ENCODE measurements at places on chromosomes 13 and 19.

DNA sequence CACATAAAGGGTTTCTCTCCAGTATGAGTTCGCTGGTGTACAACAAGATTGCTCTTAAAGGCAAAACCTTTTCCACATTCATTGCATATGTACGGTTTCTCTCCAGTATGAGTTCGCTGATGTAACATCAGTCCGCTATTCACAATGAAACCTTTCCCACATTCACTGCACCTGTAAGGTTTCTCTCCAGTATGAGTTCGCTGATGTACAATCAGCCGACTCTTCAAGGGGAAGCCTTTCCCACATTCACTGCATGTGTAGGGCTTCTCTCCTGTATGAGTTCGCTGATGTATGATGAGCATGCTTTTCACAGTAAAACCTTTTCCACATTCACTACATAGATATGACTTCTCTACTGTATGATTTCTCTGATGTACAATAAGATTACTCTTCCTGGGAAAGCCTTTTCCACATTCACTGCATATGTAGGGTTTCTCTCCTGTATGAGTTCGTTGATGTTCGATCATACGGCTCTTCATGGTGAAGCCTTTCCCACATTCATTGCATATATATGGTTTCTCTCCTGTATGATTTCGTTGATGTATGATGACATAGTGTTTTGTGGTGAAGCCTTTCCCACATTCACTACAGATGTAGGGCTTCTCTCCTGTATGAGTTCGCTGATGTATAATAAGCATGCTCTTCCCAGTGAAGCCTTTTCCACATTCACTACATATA is 6.0 kb upstream of the ZNF614 start:
- DNase-seq = no peak

DNA sequence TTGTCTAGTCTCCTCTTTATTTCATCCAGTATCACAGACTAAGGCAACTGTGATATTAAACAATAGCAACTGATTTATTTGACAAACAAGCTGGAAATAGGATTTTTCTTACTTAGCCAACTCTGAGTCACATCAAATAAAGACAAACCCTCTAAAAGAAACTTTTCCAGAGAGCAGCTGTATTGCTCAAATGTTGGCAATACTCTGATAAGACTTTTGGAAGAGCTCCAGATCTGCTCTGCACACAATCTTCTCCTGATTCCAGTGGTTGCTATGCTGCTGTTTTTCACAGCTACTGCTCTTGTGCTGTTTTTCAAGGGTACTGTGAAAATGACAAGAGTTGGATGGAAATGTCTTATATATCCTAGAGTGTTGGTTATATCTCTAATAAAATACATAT is 1479.2 kb downstream of the SLITRK5 start:
- DNase-seq = no peak

GRCh38 chr13:24224232-24224680 is 63.7 kb downstream of the SPATA13 start:
- DNase-seq = no peak

DNA sequence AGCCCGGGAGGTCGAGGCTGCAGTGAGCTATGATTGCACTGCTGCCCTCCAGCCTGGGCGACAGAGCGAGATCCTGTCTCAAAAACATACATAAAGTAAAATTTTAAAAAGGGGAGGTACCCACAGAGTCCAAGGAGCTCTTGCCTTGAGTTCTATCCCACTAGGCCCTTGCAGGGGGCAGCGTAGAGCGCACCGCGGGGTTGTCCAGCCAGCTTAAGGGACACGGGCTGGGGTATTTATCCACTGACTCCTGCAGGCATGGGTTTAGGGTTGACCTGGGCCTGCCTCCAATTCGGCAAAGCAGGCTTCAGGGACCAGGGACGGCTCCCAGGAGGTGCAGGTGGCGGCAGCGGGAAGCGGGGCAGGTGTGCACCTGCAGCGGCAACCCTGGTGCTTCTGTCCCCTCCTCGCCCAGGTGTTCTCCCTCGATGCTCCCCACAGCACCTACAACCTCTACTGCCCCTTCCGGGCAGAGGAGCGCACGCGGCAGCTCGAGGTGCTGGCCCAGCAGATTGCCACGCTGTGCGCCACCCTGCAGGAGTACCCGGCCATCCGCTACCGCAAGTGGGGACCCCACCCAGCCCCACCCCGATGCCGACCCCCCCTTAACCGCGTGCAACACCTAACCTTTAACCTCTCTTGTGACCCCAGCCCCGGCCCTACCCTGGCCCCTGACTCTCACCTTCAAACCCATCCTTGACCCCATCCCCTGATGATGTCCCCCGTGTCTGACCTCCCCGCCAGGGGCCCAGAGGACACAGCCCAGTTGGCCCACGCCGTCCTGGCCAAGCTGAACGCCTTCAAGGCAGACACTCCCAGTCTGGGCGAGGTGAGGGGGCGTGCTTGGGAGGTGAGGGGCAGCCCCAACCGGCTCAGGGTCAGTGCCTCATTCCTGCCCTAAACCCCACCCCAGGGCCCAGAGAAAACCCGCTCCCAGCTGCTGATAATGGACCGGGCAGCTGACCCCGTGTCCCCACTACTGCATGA is 4.7 kb downstream of the STXBP2 start:
- no peak for DNase-seq

DNA sequence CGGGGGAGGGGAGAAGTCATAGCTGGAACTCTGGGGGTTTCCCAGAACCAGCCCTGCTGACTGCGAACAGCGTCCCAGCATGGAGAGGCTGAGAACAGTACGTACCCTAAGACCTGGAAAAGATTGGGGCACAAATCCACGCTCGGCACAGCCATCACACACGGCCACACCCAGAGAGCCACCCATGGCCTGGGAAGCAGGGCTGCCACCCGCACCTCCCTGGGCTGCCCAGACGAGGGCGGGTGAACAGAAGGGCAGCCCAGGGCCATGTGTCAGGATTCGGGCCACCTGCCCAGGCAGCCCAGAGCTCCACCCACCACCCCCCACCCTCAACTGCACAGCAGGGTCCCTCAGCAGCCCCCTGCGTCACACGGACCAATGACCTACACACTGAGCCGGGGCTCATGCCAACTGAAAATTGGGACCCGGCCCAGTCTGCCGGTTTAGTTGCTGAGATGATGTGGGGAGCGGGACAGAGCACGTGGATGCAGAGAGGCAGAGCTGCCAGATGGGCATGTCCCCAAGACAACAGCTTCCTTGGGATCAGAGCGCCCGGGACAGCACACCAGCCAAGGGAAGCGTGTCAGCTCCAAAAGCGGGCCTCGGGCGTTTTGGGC is 8.5 kb downstream of the UBXN6 start:
- DNase-seq = no peak

GRCh38 chr13:78402708-78403400 is 200.5 kb downstream of the POU4F1 start:
- DNase-seq = no peak

GRCh38 chr19:48796298-48797083 is 14.3 kb downstream of the BCAT2 start:
- DNase-seq = no peak

DNA sequence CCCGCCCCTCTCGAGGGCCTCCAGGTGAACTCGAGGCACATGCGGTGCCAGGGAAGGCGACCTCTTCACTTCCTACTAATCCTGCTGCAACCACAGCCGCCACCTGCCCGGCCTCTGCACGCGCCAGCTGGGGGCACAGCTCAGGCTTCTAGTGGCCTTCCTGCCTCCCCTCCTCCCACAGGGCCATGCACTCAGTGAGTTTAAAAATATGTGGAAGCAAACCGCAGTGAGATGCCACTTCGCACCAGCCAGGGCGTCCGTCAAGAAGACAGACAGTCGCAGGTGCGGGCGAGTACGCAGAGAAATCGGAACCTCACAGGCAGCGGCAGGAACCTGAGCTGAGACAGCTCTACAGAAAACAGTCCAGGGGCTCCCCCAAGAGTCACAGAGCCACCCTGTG is 10.4 kb downstream of the LMNB2 start:
- DNase-seq = no peak

DNA sequence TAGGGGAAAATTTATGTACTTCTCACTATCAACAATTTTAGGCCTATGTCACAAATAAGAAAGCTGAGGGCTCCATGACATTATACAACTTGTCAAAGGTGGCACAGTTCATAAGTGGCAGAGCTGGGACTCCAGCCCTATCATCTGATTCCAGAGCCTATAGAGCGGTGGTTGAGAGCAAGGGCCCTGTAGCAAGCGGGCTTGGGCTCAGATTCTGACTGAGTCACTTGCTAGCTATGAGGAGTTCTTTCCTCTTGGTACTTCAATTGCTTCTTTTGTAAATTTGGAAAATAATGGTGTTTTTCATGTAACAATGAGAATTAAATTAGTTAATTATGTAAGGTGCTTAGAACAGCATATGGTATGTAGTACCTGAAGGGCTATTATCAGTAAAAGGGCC is 28.7 kb upstream of the FAM216B start:
- no peak for DNase-seq

GRCh38 chr13:31236211-31236786 is 36.5 kb downstream of the B3GLCT start:
- no peak for DNase-seq

- no peak for DNase-seq
Measured at GRCh38 chr13:39515224-39515714, 87.7 kb downstream of the LHFPL6 start.

DNA sequence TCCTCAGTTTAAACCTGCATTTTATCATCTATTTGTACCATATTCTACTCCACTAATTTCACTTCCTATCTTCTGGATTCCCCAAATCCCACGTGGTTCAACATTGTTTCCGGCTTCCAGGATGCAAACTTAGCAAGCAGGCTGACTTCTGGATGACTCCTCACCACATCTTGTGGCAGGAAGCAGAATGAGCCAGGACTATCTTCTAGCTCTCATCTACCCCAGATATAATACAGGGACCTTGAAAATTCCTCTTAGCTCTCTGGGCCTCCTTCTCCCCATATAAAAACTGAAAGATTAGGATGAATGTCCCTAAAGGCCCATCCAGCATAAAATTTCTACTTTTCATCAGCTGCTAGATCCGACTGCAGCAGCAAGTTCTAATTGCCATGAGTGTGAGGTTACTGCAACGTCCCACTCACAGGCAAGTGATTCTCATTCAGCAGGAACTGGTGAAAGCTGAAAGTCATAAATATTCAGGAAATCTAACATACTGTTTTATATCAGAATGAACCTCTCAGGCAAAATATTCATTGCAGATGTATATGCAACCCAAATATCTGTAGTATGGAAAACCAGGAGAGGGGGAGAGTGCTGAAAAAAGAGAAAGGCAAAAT is 93.4 kb downstream of the KCTD12 start:
- DNase-seq = no peak

GRCh38 chr19:2998642-2999041 is 21.3 kb downstream of the TLE6 start:
- no peak for DNase-seq

DNA sequence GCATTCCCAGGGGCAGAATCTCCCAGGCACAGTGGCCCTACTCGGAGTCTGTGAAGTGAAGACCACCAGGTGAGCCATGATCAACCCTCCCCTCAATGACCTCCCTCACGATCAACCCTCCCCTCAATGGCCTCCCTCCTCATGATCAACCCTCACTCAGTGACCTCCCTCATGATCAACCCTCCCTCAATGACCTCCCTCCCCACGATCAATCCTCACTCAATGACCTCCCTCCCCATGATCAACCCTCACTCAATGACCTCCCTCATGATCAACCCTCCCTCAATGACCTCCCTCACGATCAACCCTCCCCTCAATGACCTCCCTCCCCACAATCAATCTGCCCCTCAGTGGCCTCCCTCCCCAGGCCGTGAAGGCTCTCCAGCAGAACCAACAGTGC is 32.1 kb downstream of the SBNO2 start:
- no peak for DNase-seq

- DNase-seq = no peak
Measured at GRCh38 chr19:8423817-8424223, 10.7 kb downstream of the MARCHF2 start.

GRCh38 chr13:71577127-71577526 is 289.9 kb downstream of the DACH1 start:
- no peak for DNase-seq

GRCh38 chr19:40702337-40703012 is 12.0 kb upstream of the NUMBL start:
- no peak for DNase-seq

DNA sequence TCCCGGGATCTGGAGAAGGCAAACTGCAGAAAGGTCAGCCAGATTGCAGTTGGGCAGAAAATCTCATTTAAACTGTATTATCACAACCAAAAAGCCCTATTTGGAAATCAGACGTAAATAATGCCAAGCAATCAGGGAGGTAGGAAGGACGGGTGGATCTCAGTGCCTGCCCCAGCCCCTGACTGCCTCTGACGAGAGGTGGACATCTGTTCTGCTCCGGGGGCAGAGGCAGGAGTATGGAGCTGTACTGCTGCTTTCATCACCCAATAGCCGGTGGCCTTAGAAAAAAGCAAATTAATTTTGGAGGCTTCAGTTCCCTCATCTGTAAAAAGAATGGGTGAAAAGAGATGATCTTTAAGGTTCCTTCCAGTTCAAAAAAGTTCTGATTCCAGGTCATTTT is 43.6 kb upstream of the WASF3 start:
- no peak for DNase-seq

DNA sequence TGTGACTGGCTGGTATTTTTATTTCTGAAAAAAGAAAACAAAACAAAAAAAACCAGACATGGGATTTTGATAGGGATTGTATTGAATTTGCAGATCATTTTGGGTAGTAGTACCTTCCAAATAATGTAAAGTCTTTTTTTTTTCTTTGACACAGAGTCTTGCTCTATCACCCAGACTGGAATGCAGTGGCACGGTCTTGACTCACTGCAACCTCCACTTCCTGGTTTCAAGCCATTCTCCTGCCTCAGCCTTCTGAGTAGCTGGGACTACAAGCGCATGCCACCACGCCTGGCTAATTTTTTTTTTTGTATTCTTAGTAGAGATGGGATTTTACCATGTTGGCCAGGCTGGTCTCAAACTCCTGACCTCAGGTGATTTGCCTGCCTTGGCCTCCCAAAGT is 4.2 kb downstream of the ZNF101 start:
- DNase-seq = no peak

DNA sequence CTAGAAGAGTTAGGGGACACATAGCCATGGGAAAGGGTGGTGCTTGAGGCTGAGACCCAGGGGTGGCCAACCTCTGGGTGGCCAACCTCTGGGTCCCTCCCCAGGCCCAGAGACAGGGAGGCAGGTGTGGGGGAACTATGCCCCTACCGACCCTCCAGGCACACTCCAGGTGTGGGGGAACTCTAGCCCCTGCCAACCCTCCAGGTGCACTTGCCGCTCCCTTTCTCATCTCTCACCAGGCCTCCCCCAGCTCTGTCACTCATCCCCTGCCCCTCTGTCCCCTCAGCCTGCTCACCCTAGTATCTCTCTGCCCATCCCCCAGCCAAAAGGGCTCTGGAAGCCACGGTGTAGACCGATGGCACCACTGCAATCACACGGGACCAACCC is 10.6 kb upstream of the VSTM2B start:
- DNase-seq = no peak

Data from T-helper 1 cell (primary cell).